ENCODE measurements at places on chromosomes 4 and X.

DNA sequence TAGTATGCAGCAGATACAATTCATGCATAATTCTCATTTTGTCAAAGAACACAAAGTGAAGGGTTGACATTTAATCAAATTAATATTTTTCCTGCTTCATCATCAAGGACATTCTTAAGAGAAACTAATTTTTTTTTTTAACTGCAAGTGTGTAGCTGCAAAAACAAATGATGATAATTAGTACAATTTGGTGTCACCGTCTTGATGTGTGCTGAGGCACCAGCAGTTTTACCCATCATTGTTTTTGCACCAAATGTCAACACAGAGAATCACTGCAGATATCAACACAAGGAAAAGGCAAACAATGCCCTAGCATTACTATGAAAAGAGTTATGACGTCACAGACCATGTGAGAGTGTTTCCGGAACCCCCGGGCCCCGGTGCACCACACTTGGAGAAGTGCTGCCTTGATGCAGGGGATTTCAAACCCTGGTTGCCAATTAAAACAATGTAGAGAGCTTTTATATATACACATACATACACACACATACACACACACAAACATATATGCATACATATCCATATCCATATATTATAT is 55.9 kb downstream of the AGA start:
- no peak for DNase-seq

- no peak for DNase-seq
Measured at GRCh38 chr4:174592256-174592984, 70.1 kb upstream of the HPGD start.

DNA sequence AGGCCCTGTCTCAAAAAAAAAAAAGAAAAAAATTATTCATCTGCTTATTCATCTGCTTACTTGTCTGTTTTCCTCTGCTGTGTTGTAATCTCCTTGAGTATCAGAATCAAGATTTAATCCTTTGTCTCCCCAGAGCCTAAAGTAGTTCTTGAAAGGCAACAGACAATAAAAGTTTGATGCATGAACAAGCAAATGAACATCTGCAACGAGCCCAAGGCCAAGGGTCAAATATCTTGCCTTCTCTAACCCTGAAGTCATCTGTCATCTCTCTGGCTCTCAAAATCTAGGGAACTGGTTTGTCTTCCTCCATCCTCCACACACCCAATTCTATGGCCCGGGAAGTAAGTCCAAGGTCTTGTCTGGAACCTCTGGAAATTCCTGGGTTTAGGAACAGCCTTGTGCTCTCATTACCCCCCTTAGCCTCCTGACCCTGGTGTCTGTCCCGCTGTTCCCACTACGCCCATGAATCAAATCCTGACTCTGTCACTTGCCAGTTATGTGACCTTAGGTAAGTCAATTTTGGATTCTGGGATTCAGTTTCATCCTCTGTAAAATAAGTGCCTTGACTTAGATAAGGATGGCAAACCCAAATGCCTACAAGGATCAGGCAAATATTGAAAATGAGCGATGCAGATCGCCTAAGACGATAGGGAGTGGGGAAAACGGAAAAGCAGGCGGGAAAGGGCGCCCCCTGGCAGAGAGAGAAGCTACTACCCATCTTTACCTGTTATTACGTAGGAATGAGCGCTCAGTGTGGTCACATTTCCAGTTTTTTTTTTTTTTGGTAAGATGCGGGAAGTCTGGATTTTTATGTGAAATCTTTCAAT is 102.7 kb upstream of the DHX15 start:
- DNase-seq: peak; percentile 8

DNA sequence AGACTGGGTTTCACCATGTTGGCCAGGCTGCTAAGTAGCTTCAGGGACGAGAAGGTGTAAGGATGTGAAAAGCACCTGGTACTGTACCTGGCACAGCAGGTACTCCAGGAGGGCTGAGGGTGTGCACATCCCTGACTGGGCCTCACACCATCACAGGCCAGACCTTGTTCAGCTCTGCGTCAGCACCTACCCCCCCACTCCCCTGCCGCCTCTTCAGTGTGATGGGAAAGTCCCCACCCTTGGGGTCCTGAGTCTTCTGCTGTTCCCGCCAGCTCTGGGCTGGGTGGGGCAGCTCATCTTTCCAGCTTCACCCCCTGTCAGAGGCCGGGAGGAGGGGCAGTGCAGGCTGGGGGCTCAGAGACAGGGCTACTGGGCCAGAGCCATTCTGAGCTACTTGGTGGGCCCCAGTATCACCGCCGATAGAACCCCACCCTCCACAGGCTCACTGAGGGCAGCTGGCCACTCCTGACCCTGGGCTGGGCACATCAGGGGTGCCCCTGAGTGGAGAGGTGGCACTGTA is 6.7 kb upstream of the SH3BP2 start:
- no peak for DNase-seq

DNA sequence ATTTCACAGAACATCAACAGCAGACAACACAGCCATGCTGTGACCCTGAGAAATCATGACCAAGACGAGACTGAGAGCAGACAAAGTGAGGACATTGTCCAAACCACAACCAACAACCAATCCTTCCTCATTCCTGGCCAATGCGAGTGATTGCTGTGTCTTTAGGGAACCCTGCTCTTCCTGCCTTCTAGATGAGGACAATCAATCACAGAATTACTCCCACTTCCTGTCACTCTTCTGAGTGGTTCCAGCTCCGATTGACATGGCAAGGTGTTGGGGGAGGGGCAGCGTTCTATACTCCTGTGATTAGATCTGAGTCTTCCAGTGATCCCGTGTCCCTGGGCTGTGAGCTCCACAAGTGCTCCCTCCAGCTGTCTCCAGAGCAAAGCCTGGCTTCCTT is 227.8 kb downstream of the STIM2 start:
- no peak for DNase-seq

DNA sequence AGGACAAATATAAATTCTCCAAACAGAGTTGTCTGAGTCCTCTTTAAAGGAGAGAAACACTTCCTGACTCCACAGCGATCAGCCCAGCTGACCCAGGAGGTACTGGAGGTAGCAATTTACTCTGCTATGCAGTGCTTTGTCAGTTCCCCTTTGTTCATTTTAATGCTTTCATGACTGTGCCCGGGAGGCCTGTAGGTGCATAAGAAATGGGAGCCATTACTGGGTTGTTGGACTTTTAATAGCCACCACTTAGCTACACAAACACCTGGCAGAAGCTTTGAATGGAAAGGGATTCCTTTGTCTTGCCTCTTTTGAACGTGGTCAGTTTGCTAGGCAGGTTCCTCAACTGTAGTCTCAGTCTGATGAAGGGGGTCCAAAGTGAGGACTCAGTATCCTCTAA is 59.0 kb upstream of the AFF2 start:
- no peak for DNase-seq

DNA sequence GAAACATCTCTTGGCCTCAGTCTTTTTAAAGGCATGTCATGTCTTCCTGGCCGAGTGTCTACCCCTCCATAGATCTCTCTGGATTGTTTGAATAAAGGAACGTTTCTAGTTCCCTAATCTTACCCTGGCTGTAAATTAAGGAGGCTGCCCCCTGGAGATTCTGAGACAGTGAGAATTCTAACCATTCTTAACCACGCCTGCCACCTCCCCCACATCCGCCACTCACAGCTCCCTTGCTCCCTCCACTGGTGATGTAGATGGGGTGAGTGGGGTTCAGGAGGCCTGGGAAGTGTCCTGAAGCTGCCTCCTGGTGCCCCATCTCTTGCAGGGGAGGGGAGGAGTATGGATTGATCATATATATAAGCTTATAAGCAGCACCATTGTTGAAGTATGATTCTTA is 48.0 kb upstream of the TRIM2 start:
- no peak for DNase-seq

- no peak for DNase-seq
Measured at GRCh38 chr4:153603258-153603657, 80.8 kb upstream of the TLR2 start.

Data from Panc1 (cell line).